ENCODE measurements at places on chromosomes 6 and 20.
A peak's percentile ranks its signal among the peaks of the same experiment; 100 is the strongest.

DNA sequence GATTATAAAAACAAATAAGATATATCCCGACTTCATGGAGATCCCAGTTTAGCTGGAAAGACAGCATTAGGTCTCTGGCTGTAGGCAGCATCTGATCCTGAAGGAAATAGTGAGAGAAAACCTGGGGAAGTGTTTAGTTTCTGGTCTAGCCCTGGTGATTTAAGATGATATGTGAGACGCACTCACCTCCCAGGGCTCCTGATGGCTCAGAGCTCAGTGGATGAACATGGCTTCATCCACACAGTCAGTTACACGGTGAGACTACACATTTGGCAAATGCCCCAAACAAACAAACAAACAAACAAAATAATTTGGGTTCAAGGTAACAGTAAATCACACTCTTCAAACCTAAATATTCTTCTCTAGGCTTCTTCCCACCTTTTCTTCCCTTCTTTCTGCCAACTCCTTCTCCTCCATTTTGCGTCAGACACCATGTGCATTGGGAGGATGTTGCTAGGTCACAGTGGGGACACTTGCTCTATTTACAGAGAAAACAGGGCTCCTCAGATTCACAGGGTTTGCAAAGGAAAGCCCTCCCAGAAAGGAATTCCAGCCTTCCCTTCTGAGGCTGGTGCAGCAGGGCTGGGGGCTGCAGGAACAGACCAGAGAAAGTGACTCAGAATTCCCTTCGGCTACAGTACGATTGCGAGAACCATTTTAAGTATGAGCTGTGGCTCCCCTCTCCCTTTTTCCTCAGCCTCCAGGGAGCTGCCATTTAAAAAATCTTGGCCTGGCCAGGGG lies 59.6 kb upstream of the SALL4 start:
- DNase-seq = no peak

DNA sequence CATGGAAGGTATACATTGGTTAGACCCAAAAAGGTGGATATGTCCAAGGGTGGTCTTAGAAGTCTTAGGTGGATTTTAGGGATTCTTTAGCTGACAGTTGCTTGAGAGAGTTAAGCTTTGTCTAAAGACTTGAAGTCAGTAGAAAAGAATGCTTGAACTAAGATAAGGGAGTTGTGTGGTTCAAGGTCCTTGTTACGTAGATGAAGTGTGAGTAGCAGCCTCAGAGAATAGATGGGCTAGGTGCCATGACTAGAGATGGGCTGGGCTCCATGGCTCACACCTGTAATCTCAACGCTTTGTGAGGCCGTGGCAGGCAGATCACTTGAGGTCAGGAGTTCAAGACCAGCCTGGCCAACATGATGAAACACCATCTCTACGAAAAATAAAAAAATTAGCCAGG lies 1.7 kb downstream of the SHLD1 start:
- DNase-seq = no peak

DNA sequence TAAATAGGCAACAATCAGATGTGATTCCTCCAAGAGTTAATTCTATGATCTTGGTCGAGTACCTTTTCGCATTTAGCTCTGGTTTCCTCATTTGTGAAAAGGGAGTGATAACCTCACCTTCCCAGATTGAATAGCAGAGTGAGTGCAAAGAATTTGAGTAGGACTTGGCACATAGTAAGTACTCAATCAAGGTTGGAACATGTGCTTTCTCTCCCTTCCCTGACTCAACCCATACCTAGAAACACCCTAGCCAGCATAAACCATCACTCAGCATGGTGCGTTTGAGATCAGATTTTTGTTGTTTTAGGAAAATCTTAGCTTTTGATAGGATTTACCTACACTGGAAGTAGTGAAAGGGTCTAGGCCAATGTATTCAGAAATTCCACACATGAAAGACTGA lies 333.4 kb upstream of the NT5E start:
- no peak for DNase-seq

DNA sequence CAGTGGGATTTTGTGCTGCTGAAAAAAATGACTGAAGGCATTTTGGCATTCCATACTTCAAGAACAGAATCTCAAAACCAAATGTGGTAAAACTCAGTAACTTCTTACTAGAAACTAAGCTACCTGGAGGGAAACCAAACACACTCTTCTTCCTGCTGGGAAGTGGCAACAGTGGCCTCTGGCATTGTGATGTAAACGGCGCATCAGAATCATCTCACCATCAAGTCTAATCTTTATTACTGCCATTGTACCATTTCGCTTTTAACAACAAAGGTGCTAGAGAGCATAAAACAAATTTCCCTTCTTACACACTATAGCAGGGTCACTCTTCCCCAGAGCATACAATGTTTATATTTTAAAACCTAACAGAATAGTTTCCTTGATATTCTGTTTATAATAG lies 101.6 kb upstream of the CEP162 start:
- DNase-seq = no peak

GRCh38 chr6:168746013-168746412 lies 305.0 kb downstream of the SMOC2 start:
- no peak for DNase-seq

DNA sequence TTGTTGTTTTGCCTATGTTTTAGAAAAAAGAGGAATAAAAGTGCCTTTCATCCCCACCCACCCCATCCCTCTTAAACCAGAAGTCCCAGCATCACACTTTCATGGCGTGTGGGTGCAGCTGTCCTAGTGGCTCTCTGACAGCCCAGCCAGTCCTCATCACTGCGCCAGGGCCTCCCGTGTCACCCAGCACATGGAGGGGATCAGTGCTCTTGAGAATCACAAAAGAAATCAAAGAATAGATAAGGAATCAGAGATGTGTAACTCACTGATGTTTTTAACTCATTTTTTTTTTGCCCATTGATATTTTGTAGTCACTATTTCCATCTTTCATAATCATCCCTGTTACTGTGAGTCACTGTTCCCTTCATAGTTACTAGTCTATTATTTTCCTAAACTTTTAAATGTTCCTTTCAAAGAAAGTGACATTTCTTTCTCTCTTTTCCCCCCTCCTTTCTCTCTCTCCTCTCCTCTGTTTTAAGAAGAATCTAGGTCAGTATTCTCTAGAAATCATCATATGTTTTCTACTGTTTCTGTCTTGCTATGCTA lies 78.6 kb downstream of the AIG1 start:
- DNase-seq = no peak

GRCh38 chr6:31636698-31637596 lies 15.5 kb downstream of the BAG6 start:
- DNase-seq = no peak

DNA sequence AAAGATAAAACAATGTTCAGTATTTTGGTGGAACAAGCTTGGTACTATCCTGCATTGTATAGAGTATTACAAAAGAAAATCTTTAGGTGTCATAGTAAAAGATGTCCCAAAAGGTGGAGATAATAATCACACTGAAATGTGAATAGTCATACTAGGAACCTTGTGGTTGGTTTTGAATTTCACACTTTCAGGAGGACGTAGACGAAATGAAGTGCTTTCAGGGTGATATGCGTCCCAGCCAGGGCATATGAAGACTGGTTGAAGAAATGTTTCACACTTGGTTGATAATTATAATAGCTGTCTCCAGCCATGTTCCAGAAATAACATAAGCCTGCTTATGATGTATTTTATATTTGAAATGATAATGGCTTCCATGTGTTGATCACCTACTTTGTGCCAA lies 60.4 kb downstream of the SCAND1 start:
- DNase-seq = no peak

GRCh38 chr20:59221049-59221706 lies 57.6 kb downstream of the ZNF831 start:
- DNase-seq = no peak

GRCh38 chr6:31740397-31741223 lies 805 bp downstream of the MSH5 start:
- peak; percentile 80 for DNase-seq

DNA sequence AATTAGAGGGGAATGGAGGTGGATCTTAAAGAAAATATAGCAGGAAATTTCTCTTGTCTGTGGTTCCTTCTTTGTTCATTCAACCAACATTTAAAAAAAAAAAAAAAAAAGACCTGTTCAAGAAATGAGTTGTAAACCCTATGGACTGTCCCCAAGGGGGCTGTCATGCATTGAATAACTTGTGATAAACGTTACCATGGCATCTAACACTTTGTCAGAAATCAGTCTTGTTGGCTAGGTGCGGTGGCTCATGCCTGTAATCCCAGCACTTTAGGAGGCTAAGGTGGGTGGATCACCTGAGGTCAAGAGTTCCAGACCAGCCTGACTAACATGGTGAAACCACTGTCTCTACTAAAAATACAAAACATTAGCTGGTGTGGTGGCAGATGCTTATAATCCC lies 381.7 kb downstream of the BCKDHB start:
- no peak for DNase-seq

DNA sequence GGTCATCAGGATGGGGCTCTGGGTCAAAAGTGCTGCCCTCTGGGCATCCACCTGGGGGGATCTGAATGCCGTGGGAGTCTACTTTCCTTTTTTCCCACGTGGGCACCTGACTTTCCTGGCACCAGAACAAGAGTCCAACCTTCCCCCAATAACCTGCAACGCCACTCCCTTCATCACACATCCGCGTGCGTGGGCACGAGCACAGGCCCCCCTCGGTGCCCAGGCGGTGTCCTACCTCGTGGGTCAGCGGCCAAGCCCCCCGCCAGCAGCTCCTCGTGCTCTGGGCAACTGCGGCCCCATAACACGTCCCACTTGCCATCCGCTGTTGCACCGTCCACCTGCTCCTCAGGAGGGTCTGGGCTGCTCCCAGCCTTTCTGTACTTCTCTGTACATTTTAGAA lies 87.0 kb downstream of the YTHDF1 start:
- DNase-seq = no peak

GRCh38 chr6:151399679-151400078 lies 8.3 kb upstream of the ZBTB2 start:
- no peak for DNase-seq
